ENCODE measurements at places on chromosomes 6 and 20. TPM values are rescaled to one million over a fixed set of nuclear protein-coding genes. Genes with fewer than 3 reads are reported as not detected.

GRCh38 chr6:39865011-39865888 lies 69.0 kb downstream of the MOCS1 start:
- peak; percentile 76 for DNase-seq
- H3K4me3 ChIP-seq = no peak overlapping the region
- H3K4me1 ChIP-seq = no peaks in the 10 kb centered on the region
- no peaks in the 10 kb centered on the region for H3K27me3 ChIP-seq
- H3K27ac ChIP-seq = no peak overlapping the region

- no peaks in the 10 kb centered on the region for H3K27me3 ChIP-seq
- DNase-seq = peak; percentile 44
- H3K4me1 ChIP-seq = no peaks in the 10 kb centered on the region
- H3K36me3 ChIP-seq = no peaks in the 10 kb centered on the region
- H3K27ac ChIP-seq = no peak overlapping the region
- H3K4me3 ChIP-seq = no peak overlapping the region
Measured at GRCh38 chr20:53738039-53738944, 144.7 kb upstream of the ZNF217 start.

GRCh38 chr6:109853426-109853825 lies 124.7 kb upstream of the GPR6 start:
- H3K27ac ChIP-seq = no peak overlapping the region
- H3K27me3 ChIP-seq = no peaks in the 10 kb centered on the region
- no peak for DNase-seq

- DNase-seq = peak; percentile 12
- no peak overlapping the region for H3K4me3 ChIP-seq
- H3K4me1 ChIP-seq = peaks cover 2% of the 10 kb centered on the region
- H3K27me3 ChIP-seq = no peaks in the 10 kb centered on the region
- no peak overlapping the region for H3K27ac ChIP-seq
Measured at GRCh38 chr6:44001318-44002066, 125.8 kb downstream of the MRPL14 start.

- H3K27me3 ChIP-seq = no peaks in the 10 kb centered on the region
- H3K36me3 ChIP-seq = no peaks in the 10 kb centered on the region
- peaks cover 3% of the 10 kb centered on the region for H3K4me1 ChIP-seq
- H3K4me3 ChIP-seq = no peak overlapping the region
Measured at GRCh38 chr6:159038914-159039884, 5.6 kb downstream of the TAGAP start.

DNA sequence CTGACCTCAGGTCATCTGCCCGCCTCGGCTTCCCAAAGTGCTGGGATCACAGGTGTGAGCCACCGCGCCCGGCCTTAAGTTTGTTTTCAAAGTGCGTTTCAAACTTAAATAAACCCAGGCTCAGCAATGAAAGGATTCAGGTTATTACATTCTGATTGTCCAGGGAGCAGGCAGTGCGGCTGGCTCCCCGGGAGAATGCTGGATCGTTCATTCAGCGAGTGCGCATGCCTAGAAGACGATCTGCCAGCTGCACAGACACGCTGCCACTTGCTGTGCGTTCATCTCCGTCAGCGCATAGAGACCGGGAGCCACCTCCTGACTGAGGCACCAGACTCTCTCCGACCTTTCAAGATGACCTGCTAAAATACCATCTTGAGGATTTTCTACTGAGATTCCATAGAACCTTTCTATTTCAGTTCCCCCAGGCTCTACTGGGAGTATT lies 163.9 kb upstream of the ZNF217 start:
- no peaks in the 10 kb centered on the region for H3K27me3 ChIP-seq
- DNase-seq = no peak
- peaks cover 1% of the 10 kb centered on the region for H3K4me1 ChIP-seq
- no peak overlapping the region for H3K27ac ChIP-seq

GRCh38 chr6:34242252-34243130 lies 5.8 kb downstream of the HMGA1 start:
- no peaks in the 10 kb centered on the region for H3K36me3 ChIP-seq
- no peak for DNase-seq
- H3K27me3 ChIP-seq = no peaks in the 10 kb centered on the region
- no peaks in the 10 kb centered on the region for H3K4me1 ChIP-seq

GRCh38 chr20:49181265-49181877 lies 6.8 kb downstream of the STAU1 start:
- no peaks in the 10 kb centered on the region for H3K27me3 ChIP-seq
- H3K27ac ChIP-seq = no peak overlapping the region
- H3K36me3 ChIP-seq = no peaks in the 10 kb centered on the region
- H3K4me1 ChIP-seq = peaks cover 6% of the 10 kb centered on the region
- no peak overlapping the region for H3K4me3 ChIP-seq

DNA sequence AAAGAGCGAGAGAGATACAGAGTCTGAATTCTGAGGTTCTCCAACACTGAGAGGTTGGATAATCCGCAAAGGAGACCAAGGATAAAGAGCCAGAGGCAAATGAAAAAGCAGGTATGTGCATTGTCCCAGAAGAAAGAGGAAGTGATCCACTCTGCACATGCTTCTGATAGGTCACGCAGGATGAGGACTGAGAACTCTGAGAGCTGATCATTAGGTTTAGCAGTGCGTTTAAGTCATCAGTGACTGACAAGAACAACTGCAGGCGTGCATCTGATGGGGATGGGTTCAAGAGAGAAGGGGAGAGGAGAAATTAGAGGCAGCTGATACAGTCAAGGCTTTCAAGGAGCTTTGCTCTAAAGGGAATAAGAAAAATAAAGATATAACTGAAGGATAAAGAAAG lies 301.2 kb upstream of the SGK1 start:
- H3K4me3 ChIP-seq = no peak overlapping the region
- H3K36me3 ChIP-seq = no peaks in the 10 kb centered on the region
- no peaks in the 10 kb centered on the region for H3K4me1 ChIP-seq

DNA sequence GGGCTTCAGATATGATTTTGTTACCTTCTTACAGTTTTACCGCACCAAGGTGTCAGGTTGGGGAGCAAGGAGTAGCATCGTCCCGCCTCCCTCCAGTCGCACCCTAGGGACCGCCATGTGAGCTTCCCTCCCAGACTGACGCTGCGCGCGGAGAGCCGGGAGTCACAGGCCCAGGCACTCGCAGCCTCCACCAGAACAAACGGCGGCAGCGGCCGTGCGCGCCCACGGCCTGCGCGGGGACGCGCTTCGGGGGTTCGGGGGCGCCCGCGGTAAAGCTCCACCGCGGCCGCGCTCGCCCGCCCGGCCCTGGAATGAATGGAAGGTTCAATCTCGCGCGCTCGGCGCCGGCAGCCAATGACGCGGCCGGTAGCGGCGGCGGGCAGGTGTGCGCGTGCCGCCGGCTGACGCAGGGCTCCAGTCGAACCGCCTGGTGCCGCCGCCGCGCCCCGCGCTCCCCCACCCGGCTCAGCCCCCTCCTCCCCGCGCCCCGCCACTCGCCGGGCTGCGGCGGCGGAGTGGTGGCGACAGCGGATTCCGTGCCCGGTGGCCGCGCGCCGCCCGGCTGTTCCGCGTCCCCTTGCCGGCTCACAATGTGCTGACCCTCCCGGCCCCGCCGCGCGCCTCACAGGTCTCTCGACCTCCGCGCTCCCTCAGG lies 16.5 kb upstream of the LIN28B start:
- H3K4me1 ChIP-seq = peaks cover 6% of the 10 kb centered on the region
- H3K27ac ChIP-seq = no peak overlapping the region
- no peaks in the 10 kb centered on the region for H3K36me3 ChIP-seq
- DNase-seq = no peak
- no peak overlapping the region for H3K4me3 ChIP-seq

GRCh38 chr6:42260396-42260888 lies 42.8 kb upstream of the MRPS10 start:
- no peaks in the 10 kb centered on the region for H3K36me3 ChIP-seq
- no peak overlapping the region for H3K4me3 ChIP-seq
- no peak overlapping the region for H3K27ac ChIP-seq
- DNase-seq = no peak

DNA sequence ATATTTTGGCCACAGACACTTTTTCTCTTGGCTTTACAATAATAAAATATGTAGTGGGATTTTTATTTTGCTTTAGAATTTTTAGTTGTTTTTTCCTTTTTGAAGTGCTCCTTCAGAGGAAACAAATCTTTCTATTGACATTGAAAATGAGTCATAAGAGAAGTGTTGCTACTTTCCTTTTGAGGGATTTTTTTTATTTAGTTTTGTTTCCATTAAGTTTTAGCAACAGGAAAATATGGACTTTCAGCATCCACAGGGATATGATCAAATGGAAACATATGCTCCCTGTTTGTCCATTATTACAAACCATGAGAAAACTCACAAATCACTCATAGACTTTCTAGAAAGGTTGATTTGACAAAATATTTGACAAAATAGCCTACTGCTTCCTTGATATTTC lies 65.3 kb upstream of the BMP2 start:
- no peak for DNase-seq
- H3K4me3 ChIP-seq = no peak overlapping the region
- H3K36me3 ChIP-seq = no peaks in the 10 kb centered on the region

The GSTA2 gene
- total RNA-seq = not detected

The TINAG gene
- not detected for total RNA-seq

Measured in ovary (tissue), 10 donors.